Psoas muscle (tissue), 8 donors: ENCODE measurements at places on chromosomes 16 and 17. TPM values are rescaled to one million over a fixed set of nuclear protein-coding genes. Genes with fewer than 3 reads are reported as not detected.

The CFAP52 gene
- not detected for total RNA-seq

- H3K4me1 ChIP-seq = no peaks in the 10 kb centered on the region
- no peaks in the 10 kb centered on the region for H3K27me3 ChIP-seq
Measured at GRCh38 chr17:78532922-78533640, 44.1 kb downstream of the DNAH17 start.

The MAPT gene
- 128 TPM for total RNA-seq

The OTOP3 gene
- total RNA-seq = not detected

GRCh38 chr17:6126768-6127167, 56.6 kb downstream of the WSCD1 start:
- no peak overlapping the region for H3K4me3 ChIP-seq
- H3K36me3 ChIP-seq = no peaks in the 10 kb centered on the region
- no peak for DNase-seq
- no peak overlapping the region for H3K27ac ChIP-seq
- H3K27me3 ChIP-seq = no peaks in the 10 kb centered on the region

The SLC13A2 gene
- not detected for total RNA-seq

DNA sequence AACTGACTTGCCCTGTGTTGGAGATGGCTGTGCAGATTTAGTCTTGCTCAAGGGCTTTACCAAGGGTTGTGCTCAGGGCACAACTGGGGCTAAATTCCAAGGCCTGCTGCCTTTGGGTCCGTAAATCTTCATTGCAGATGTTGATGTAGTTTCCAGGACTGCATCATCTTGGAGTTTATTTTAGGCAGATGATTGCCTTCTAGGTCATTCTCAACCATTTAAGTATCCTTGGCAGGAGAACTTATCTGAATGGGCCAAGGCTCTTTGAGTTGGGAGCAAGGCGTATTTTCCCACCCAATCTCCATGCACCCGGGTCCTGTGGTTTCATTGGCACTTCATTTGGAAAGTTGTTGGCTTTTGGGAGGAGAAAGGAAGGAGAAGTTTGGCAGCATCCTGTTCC, 200.3 kb downstream of the MSI2 start:
- H3K27me3 ChIP-seq = no peaks in the 10 kb centered on the region
- H3K36me3 ChIP-seq = no peaks in the 10 kb centered on the region
- peak overlapping the region; percentile 25 for H3K27ac ChIP-seq
- DNase-seq = no peak
- H3K4me1 ChIP-seq = peaks cover 30% of the 10 kb centered on the region

The TMEM114 gene
- total RNA-seq = not detected

GRCh38 chr17:13869331-13869940, 199.9 kb upstream of the COX10 start:
- no peaks in the 10 kb centered on the region for H3K27me3 ChIP-seq
- no peaks in the 10 kb centered on the region for H3K4me1 ChIP-seq
- H3K4me3 ChIP-seq = no peak overlapping the region
- no peaks in the 10 kb centered on the region for H3K36me3 ChIP-seq
- no peak for DNase-seq

DNA sequence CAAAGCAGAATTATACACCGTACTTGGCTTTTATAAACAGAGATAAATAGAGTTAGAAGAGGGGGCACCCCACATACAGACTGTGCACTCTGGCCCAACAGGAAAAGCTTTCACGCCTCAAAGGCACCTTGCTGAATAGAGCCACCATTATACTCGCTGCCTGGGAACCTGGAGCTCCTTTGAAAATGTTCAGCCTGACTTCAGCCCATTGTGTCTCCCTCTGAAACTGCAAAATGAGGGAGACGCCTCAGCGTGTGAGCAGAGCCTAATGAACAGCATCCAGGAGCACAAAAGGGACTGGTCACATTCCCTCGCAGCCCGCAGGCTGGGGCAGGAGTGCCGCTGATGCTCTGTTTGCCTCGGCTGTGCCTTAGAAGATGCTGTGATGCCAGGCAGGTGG, 46.3 kb downstream of the ABCC12 start:
- no peak overlapping the region for H3K27ac ChIP-seq
- H3K4me1 ChIP-seq = peaks cover 13% of the 10 kb centered on the region
- no peaks in the 10 kb centered on the region for H3K36me3 ChIP-seq

- no peak overlapping the region for H3K4me3 ChIP-seq
- peaks cover 35% of the 10 kb centered on the region for H3K36me3 ChIP-seq
- no peak for DNase-seq
- no peaks in the 10 kb centered on the region for H3K27me3 ChIP-seq
- peaks cover 26% of the 10 kb centered on the region for H3K4me1 ChIP-seq
Measured at GRCh38 chr16:71794943-71795342, 13.7 kb downstream of the AP1G1 start.

DNA sequence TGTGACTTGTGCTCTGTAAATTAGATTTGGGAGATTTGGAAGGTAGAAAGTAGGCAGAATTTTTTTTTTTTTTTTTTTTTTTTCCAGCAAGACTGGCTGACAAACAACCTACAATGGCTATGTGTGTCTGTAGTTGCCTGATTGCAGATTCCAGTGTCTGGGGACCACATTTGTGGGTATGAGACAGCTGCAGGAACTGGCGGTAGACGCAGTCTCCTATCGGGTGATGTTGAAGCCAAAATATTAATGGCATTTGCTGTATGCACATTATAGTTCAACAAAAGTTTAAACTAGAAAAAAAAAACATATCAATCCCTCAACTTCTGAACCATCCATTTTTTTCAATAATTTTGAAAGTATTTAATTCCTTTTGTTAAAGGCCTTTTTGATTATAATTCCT, 665.2 kb downstream of the TOX3 start:
- no peak overlapping the region for H3K4me3 ChIP-seq
- no peaks in the 10 kb centered on the region for H3K36me3 ChIP-seq
- no peak overlapping the region for H3K27ac ChIP-seq
